Myometrial cell (primary cell): ENCODE measurements at places on chromosomes 7 and 10. TPM values are rescaled to one million over a fixed set of nuclear protein-coding genes. Genes with fewer than 3 reads are reported as not detected.

The DYDC1 gene
- not detected in 2 replicates for total RNA-seq

The OR6B1 gene
- not detected in 2 replicates for total RNA-seq

The CRYGN gene
- not detected in 2 replicates for total RNA-seq

The ZNF479 gene
- not detected in 2 replicates for total RNA-seq

The MBLAC1 gene
- total RNA-seq: 2.9 and 6.0 TPM in 2 replicates

The GATA3 gene
- 0.29 and 0.53 TPM in 2 replicates for total RNA-seq

The RSPH10B2 gene
- not detected in 2 replicates for total RNA-seq

The VWA2 gene
- not detected in 2 replicates for total RNA-seq

The AGAP6 gene
- total RNA-seq: 2.0 and 4.3 TPM in 2 replicates

The CSGALNACT2 gene
- 12.1 and 12.6 TPM in 2 replicates for total RNA-seq

The NAT16 gene
- not detected in 2 replicates for total RNA-seq

The TMEM60 gene
- 28.8 and 37.7 TPM in 2 replicates for total RNA-seq

The ARHGAP19 gene
- total RNA-seq: 8.9 and 10.8 TPM in 2 replicates

The EBF3 gene
- under 0.01 TPM in 1 of 2 replicates, not detected in the other for total RNA-seq

The OR2A12 gene
- total RNA-seq: not detected in 2 replicates

The PIP gene
- not detected in 2 replicates for total RNA-seq

The COL26A1 gene
- total RNA-seq: not detected in 2 replicates

The ABCC2 gene
- under 0.01 TPM in 2 replicates for total RNA-seq

The INMT gene
- total RNA-seq: 4.9 and 6.6 TPM in 2 replicates

The GPR85 gene
- total RNA-seq: 3.4 and 4.6 TPM in 2 replicates

The SORBS1 gene
- total RNA-seq: 0.35 and 0.86 TPM in 2 replicates

The ZNF365 gene
- total RNA-seq: 1.2 and 2.7 TPM in 2 replicates

The STRIP2 gene
- 5.8 and 6.1 TPM in 2 replicates for total RNA-seq

The MMD2 gene
- not detected in 2 replicates for total RNA-seq

The CYP3A5 gene
- 0.89 and 3.2 TPM in 2 replicates for total RNA-seq

The GDF2 gene
- not detected in 2 replicates for total RNA-seq

The CDNF gene
- total RNA-seq: 0.86 and 3.0 TPM in 2 replicates

The ZNF518A gene
- total RNA-seq: 4.6 and 7.8 TPM in 2 replicates

The IMMP2L gene
- total RNA-seq: 4.6 and 11.2 TPM in 2 replicates

The PITRM1 gene
- total RNA-seq: 112 and 115 TPM in 2 replicates

The GBX1 gene
- total RNA-seq: not detected in 2 replicates

The SEMA3D gene
- under 0.01 and 0.58 TPM in 2 replicates for total RNA-seq

The ANTXRL gene
- not detected in 2 replicates for total RNA-seq

The WDR86 gene
- total RNA-seq: 17.6 and 19.1 TPM in 2 replicates
